ENCODE measurements at places on chromosomes 6 and 20. TPM values are rescaled to one million over a fixed set of nuclear protein-coding genes. Genes with fewer than 3 reads are reported as not detected.

Gene TDRD6
- 0.38 TPM for total RNA-seq

Gene LHFPL5
- total RNA-seq: not detected

Gene FAM184A
- total RNA-seq: 0.57 TPM

Gene GPR63
- 0.20 TPM for total RNA-seq

Gene CRISP3
- 4.1 TPM for total RNA-seq

Gene KCNB1
- 0.99 TPM for total RNA-seq

Gene THEMIS
- total RNA-seq: 0.44 TPM

Gene MYL9
- total RNA-seq: 69.9 TPM

Gene SYNGAP1
- total RNA-seq: 10.1 TPM

Gene SYCP2L
- 0.29 TPM for total RNA-seq

Gene GTF2H4
- 6.1 TPM for total RNA-seq

Gene SEMG2
- not detected for total RNA-seq
